Neural progenitor cell (in vitro differentiated cells): ENCODE measurements at places on chromosomes 12 and 14. TPM values are rescaled to one million over a fixed set of nuclear protein-coding genes. Genes with fewer than 3 reads are reported as not detected.

DNA sequence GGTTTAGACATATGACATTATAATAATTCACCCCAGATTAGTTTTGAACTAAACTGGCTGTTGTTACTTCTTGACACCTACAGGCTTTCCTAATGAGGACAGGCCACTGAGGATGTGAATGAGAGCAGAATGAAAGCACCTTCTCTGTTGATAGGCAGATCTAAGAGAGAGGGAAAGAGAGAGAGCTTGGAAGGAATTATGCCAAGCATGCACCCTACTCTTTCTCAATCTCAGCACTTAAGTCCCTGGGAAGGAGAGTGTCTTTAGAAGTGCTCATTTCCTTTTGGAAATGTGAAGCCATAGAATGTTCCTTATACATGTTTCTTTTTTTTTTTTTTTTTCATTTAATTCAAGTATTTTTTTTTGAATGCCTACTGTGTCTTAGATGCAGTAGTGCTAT lies 49.0 kb downstream of the TBC1D15 start:
- no peak for DNase-seq

Gene SLC4A8
- total RNA-seq, result 10.1 and 132 TPM in 2 replicates

DNA sequence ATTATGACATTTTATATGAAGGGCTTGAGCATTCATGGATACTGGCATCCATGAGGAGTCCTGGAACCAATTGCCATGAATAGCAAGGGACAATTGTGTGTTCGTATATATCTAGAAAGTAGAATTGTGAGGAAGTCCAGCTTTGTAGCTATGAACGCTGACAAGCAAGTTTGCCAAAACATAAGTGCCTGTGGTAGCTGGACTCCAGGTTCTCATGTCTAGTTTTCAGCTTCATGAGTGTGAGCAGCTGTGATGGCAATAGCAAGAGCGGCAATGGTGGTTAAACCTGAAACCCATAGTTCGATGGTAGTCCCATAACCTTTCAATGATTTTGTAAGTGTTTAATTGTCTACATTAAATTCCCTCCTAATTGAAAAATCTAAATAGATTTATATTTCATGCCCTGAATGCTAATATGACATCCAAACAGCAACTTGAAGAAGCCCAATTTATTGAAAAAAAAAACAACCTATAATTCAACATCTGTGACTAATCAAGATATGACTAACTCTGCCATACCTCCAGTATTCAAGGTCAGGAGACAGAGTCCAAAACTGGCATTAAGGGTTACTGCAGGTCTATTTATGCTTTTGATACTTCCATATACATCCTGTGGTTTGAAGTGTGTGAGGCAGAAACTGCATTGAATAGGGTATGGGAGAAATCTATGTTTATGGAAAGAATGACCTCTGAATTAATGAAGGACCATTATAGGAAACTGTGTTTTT lies 50.3 kb upstream of the PCED1B start:
- no peak for DNase-seq

DNA sequence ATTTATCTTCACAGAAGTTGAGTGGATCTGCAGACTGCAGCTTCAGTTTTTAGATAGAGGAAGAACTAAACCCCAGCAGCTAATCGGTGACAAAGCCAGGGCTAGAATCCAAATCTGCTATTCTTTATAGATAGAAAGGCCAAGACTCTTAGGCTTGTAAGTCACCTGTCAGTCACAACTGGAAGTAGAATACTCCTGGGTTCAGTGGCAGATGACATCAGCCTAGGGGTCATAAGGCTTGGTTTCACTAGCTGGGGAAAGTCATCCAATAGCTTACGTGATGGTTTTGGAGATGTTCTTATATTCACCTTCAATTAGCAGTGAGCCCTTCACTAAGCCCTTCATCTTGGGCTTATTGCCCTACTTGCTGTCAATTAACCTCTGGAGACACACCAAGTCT lies 93.4 kb downstream of the APAF1 start:
- no peak for DNase-seq

DNA sequence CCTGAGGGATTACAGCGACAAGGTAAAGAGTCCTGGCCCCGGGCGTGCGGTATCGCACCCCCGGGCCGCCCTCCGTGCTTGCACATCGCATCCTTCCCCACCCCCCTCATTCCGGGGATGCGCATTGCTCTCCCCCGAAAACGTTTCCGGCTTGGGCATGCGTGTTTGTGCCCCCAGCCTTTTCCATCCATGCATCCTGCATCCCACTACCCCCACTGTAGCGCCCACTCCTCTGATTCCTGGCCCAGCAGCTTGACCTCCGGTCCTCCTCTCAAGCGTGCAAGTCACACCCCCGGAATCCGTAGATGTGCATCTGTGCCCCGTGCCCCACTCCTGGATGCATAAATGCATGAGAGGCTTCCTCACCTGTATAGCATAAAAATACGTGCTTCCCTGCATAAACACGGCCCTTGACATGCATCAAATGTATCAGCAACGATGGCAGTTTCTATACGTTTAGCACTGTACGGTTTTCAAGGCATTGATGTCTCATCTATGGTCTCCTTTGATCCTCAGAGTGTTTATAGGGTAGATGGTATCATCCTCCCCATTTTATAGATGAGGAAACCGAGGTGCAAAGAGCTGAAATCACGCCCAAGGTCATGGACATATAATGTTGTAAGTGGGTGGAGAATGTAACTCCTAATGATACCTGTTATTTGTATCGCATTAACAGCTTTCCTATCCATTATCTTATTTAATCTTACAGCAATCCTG lies 484 bp downstream of the RIC8B start:
- no peak for DNase-seq
